Calu3 (cell line): ENCODE measurements at places on chromosomes 5 and 9.

GRCh38 chr5:73654171-73654811, 28.3 kb downstream of the ARHGEF28 start:
- peaks cover 84% of the 10 kb centered on the region for H3K4me1 ChIP-seq
- peak overlapping the region; percentile 69 for H3K27ac ChIP-seq
- peak overlapping the region; percentile 26 for H3K4me3 ChIP-seq
- peak; percentile 54 for DNase-seq

DNA sequence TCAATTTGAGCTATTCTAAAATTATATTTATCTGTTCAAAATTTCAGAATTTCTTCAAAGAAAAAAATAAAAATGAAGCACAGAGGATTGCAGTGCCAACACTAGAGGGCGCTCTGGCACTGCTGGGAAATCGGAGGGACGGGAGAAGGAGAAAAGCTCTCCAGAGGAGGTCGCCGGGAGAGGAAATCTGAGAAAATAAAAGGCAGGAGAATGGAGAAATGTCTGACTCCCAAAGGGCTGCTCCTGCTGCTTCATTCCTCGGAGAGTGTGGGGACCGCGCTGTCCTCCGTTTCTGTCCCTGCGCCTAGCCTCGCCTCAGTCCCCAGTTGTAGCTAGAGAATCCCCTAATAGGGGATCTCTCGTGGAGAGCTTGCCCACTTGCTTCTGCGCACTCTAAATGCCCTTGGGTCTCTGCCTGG, 40.0 kb upstream of the ARSB start:
- H3K4me3 ChIP-seq: peak overlapping the region; percentile 67
- H3K27ac ChIP-seq: no peak overlapping the region
- no peaks in the 10 kb centered on the region for H3K27me3 ChIP-seq
- peak; percentile 80 for DNase-seq
- H3K4me1 ChIP-seq: peaks cover 12% of the 10 kb centered on the region

GRCh38 chr5:60260658-60261057, 367.1 kb upstream of the PDE4D start:
- no peak overlapping the region for H3K4me3 ChIP-seq
- no peak for DNase-seq
- no peaks in the 10 kb centered on the region for H3K36me3 ChIP-seq
- no peak overlapping the region for H3K27ac ChIP-seq
- H3K27me3 ChIP-seq: peaks cover 25% of the 10 kb centered on the region

GRCh38 chr9:134172198-134173126, 8.1 kb upstream of the RNU6ATAC start:
- peaks cover 42% of the 10 kb centered on the region for H3K27me3 ChIP-seq
- H3K27ac ChIP-seq: no peak overlapping the region
- DNase-seq: no peak
- no peaks in the 10 kb centered on the region for H3K4me1 ChIP-seq

- H3K27me3 ChIP-seq: no peaks in the 10 kb centered on the region
- H3K27ac ChIP-seq: no peak overlapping the region
- H3K4me3 ChIP-seq: no peak overlapping the region
- H3K36me3 ChIP-seq: no peaks in the 10 kb centered on the region
- no peak for DNase-seq
Measured at GRCh38 chr9:11338130-11338529, 725.3 kb upstream of the PTPRD start.

DNA sequence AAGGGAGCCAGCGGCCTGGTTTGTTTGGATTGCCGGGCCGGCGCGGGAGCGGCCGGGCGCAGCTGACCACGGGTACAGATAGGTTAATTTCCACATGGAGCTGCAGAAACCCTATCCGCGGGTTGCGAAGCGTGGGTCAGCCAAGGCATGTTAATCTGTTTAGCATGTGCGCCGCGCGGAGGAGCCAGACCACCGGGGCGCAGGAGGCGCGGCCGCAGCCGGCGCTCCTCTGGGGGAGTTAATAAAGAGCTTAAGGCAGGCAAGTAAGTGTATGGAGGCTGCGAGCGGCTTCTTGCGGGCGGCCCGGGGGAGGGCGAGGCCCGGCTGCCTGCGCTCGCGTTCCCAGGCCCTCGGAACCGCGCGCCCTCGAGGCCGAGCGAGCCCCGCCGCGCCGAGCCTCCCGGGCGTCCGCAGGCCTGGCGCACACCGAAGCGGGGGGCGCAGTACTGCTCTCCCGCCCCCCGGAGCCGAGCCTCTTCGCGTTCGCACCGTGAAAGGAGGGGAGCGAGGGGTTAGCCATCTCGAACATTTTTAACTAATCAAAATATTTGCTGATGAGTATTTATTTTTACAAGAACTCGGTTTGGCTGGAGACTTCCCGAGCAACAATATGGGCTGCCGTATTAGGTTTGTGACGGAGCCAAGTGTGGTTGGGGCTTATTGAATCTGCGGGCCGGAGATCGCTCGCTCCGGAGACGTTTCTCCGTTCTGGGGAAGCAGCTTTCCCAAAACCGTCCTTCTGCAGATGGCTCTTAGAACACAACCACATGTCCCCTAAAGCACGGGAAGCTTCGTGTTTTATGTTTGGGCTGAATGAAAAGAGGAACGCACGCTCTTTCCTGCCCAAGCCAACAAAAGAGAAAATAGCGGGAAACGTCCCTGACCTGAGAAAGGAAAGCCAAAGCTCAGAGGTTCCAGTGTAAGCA, 28.8 kb downstream of the FOXD1 start:
- peaks cover 68% of the 10 kb centered on the region for H3K27me3 ChIP-seq
- no peak overlapping the region for H3K27ac ChIP-seq
- peak overlapping the region; percentile 74 for H3K4me3 ChIP-seq

DNA sequence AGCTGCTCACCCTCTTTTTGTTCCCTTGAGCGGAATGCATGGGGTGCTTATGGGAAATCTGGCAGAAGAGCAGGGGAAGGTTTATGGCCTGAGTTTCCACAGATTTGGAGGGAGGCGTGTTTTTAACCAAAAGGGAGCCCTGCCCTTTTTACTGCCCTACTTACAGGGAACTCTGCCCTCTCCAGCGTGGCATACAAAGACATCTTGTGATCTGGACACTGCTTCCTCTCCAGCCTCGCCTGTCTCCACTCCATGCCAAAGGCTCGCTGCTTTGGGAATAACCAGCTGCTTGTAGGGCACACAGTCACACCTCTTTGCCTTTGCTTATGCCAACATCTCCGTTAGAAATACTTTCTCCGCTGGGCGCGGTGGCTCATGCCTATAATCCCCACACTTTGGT, 314.2 kb downstream of the ARHGAP26 start:
- DNase-seq: no peak
- H3K4me3 ChIP-seq: no peak overlapping the region
- no peaks in the 10 kb centered on the region for H3K27me3 ChIP-seq
- H3K27ac ChIP-seq: no peak overlapping the region
